ENCODE measurements at places on chromosomes 7 and 10.

DNA sequence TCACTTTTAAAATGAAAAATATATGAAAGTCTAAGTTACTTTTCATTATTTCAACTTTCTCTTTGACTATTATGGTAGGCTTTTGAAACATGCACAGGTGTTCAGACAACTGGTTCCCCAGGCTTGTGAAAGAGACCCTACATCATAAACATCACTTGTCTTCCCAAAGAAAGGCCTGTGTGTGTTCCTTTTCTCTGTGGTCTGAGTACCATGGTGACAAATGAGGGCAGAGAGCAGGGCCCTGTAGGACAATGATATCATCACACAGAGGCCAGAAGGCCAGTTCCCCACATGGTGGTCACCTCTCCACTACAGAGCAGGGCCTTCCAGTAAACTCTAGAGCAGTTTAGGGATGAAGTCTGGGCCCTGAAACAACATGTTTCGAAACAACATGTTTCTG lies 288.8 kb downstream of the USP6NL start:
- DNase-seq: no peak

DNA sequence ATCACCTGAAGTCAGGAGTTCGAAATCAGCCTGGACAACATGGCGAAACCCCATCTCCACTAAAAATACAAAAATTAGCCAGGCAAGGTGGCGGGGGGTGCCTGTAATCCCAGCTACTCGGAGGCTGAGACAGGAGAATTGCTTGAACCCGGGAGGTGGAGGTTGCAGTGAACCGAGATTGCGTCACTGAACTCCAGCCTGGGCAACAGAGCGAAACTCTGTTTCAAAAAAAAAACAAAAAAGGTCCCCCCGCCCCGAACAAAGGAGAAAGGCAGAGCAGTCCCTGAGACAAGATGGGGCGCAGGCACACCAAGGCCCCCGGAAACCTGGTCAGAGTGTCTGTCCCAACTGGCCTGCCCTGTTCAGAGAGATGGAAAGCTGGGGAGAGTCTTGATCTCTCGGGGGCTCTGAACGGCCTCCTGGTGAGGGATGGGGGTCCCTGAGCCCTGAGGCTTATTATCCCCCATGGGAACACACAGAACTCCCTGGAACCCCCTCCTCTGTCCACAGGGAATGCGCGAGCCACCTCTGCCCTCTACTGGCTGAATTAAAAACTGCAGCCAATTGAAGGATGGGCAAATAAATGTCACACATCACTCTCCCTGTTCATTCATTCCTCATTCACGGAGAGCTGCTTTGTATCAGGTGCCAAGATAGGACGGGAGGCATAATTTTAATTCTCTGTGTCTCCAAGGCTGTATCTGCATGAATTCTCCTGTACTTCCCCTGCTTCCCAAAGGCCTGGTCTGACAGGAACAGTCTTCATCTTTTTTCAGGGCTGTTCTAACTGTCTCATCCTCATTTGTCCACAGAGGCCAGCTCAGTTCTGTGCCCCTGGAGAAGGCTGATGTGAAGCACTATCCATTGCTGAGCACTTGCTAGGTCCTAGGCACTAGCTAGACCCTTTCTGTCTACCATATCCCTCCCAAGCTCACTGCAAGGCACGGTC lies 28.9 kb downstream of the MAT1A start:
- DNase-seq: no peak

DNA sequence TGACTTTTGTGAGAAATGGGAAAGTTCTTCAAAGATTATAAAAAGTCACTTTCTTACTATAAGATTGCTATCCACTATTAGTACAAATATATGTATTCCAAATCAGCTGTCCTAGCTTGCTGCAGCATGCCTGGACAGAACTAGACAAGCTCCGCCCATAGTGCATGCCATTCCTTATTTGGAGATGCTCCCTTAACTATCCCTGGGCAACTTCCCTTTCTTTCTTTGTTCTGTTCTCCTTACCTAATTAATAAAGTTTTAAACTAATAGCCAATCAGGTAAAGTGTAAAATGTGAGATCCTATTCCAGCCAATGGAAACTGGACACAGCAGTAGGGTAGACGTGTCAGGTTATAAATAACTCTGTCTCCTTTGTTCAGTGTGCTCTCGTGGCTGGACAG lies 281.9 kb downstream of the CAMK1D start:
- peak; percentile 44 for DNase-seq

- DNase-seq: no peak
These were observed 155.9 kb upstream of the ASAH2 start for GRCh38 chr10:50407076-50407801.

DNA sequence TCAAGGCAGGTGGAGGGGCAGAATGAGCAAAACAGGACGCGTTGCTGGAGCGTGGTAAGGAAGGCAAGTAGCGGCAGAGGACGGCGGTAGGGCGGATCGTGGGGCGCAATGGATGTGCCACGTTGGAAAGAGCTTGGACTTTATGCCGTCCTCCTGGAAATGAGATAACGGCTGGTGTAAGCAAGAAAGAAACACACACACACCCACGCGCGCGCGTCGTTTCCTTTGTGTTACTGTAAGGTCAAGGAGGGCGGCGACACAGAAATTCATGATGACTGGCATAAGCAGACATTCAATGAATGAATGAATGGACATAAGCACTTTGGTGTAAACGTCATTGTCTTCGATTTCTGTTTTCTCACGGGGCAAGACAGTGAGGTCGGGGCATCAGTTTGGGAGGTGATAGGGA lies 683 bp upstream of the ENTPD7 start:
- no peak for DNase-seq

- peak; percentile 69 for DNase-seq
These were observed 138.1 kb upstream of the UNC5B start for GRCh38 chr10:71074176-71074755.

- no peak for DNase-seq
These were observed 88.7 kb upstream of the ZWINT start for GRCh38 chr10:56449770-56450169.

GRCh38 chr7:94450044-94450697 lies 55.5 kb downstream of the COL1A2 start:
- no peak for DNase-seq

Measured in foreskin keratinocyte (primary cell).